ENCODE measurements at places on chromosomes 2 and 18. TPM values are rescaled to one million over a fixed set of nuclear protein-coding genes. Genes with fewer than 3 reads are reported as not detected.

The ATOH8 gene
- 13.8 TPM for polyA plus RNA-seq

The FAM124B gene
- polyA plus RNA-seq, result 119 TPM

GRCh38 chr18:50313031-50313607, 25.6 kb upstream of the CXXC1 start:
- DNase-seq, result no peak

- DNase-seq, result no peak
Measured at GRCh38 chr2:235752846-235753245, 259.0 kb downstream of the AGAP1 start.

- no peak for DNase-seq
Measured at GRCh38 chr2:5379811-5380210, 312.4 kb upstream of the SOX11 start.

All from endothelial cell of umbilical vein (primary cell).